M059J (cell line): ENCODE measurements at places on chromosomes 5 and 9. TPM values are rescaled to one million over a fixed set of nuclear protein-coding genes. Genes with fewer than 3 reads are reported as not detected.

GRCh38 chr5:55313870-55314617 lies 6.3 kb downstream of the MTREX start:
- no peak for DNase-seq

The CCL27 gene
- not detected in 2 replicates for total RNA-seq

DNA sequence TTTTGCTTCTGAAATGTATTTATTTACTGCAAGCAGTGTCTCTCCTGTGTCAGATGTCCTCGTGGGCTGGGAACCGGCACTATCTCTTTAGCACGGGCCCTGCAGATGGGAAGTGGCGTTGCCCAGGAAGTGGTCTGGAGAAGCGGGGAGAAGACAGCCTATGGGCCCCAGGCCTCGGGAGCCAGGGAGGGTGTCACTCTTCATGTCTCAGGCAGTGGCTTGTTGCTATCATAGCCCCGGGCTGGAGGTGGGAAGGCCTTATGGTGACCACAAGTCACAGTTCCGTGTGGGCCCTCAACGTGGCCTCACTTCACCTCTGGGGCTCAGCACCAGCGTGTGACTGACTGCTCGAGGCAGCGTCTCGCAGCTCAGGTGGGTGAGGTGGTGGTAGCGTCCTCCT lies 41.4 kb downstream of the SYK start:
- no peak for DNase-seq

The ANKRD55 gene
- total RNA-seq, result 0.17 TPM in 1 of 2 replicates, not detected in the other

DNA sequence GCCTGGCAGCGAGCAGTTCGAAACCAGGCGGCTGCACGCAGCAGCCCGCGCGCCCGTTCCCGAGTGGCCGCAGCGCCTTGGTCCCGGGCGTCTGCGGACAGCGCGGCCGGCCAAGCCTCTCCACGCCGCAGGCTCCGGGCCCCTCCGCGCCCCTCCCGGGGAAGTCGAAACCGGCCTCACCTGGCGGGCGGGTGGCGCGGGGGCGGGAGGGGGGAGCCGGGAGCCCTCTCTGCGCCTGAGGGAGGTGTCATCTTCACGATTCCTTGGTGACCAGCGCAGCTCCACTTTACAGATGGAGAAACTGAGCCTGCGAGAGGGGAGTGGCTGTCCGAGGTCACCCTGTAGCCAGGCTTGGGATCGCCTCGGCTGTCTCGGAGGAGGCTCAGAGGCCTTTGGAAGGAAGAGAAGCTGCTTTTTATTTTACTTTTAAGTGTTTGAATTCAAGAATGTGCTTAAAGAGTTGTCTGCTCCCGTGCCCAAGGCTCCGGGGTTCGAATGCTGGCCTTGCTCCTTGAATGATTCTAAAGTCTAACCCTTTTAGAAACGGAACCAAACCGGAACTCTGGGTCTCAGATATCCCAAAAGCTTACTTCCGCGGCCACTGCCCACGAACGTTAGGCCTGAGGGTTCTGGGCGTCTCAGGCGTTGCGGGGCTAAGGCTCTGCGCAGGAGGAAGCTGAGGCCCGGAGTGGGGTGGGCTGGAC lies 662 bp downstream of the SUSD3 start:
- no peak for DNase-seq

The GBGT1 gene
- 0.05 and 0.44 TPM in 2 replicates for total RNA-seq

GRCh38 chr9:72924154-72924790 lies 28.6 kb downstream of the ALDH1A1 start:
- no peak for DNase-seq

The SHC3 gene
- total RNA-seq, result 1.2 and 3.2 TPM in 2 replicates

DNA sequence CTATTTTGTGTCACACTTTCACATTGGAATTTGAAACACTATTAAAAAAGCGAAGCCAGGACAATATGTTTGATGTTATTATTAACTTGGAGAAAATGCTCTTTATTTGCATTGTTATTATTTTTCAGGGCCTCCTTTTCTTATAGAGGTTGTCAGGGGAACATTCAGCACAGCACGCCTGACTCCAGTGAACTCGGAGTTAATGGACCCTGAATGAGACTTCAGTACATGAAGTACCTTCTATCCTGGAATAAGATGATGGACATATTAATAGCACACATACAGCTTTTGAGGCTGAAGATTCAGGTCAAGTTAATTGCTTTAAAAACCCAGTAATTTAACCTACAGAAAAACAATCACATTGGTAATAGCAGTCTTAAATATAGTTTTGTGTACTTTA lies 652.9 kb downstream of the SEMA5A start:
- DNase-seq, result no peak

GRCh38 chr9:38062498-38063362 lies 6.3 kb downstream of the SHB start:
- DNase-seq, result peak; percentile 86

The FBP1 gene
- total RNA-seq, result 0.52 TPM in 1 of 2 replicates, not detected in the other

DNA sequence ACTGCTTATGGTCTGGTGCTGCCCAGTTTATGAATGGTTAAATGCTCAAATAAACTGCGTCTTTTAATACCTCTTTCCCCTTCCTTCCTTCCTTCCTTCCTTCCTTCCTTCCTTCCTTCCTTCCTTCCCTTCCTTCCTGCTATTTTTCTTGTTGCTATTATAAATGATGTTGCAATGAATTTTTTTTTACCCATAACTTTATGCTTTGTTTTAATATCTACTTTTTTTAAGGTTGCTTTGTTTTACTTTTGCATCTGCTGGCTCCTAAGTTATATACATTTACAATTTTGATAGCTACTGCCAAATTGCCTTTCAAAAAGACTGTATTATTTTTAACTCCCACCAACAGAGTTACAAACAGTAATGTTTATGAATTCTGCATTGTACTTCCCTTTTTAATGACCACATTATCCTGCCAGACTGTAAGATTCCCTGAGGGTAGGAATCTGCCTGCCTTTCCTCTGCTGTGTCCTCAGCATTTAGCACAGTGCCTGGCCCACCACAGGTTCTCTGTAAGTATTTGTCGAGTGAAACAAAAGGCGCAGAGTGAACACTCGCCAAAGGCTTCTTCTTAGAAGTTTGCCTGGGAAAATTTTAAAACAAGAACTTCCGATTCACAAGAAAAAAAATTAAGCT lies 36.9 kb downstream of the KIF4B start:
- peak; percentile 4 for DNase-seq

The MARVELD2 gene
- total RNA-seq, result 4.1 and 5.7 TPM in 2 replicates

DNA sequence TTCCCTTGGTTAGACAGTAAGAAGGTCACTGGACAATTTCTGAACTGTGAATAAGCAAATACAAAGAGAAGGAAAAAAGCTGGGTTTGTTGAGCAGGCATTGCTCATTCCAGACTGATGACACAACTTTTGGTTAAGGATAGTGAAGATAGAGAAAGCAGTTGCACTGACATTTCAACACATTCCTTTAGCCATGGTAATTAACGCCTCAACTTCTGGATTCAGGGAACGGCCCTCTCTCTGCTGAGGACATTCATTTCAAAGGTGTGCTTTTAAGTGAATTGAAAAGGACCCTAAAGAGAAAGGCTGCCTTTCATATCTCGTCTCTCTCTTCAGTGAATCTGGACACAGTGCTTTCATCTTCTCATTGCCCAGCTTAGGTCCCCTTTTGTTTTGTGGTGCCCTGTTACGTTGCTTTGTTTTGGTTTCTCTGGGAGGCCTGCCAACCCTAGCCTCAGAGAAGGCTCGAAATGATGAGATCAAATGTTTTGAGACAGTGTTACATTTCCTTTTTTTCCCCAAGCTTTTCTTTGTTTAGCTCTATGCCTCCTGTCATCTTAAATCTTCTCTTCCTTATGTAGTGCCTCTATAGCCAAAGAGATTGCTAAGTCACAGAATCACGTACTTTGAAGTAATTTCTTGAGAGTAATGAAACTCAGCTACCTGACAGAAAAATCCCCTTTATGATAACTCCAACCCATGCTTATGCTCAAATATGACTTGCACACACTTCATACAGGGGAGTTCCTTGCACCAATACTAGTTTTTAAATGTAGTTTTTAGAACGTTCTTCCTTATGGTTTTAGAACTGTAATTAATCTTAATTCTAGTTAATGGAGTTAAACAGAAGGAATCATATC lies 94.4 kb upstream of the IFNE start:
- DNase-seq, result peak; percentile 98

DNA sequence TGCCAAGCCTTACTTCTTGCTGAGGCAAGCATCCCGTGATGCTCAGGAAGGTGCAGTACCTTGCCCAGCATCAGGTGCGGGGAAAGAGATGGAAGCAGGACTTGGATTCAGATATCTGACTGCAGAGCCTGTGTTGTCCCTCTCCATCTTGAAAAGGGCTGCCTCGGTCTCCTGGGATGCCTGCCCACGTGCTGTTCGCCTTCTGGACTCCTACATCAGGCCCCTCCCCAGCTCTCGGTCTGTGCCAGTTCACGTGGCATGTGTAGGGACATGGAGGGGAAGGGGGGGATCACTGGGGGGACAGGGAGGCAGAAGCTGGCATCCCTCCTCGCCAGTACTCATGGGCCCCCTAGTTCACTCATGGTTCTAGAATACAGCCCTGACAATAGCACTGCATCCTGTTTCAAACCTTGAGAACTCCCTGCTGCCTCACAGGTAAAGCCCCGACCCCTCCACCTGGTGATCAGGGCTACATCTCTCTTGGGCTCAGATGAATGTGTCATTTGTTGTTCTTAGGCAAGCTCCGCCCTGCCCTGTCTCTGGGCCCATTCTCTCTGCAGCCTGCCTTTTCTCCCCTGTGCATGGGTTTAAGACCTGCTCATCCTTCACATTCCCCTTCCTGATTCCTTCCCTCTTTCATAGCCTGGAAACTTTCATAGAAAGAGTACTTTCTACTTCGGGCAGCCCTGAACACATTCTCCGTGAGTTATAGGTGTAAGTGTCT lies 38.9 kb upstream of the SLC25A51 start:
- DNase-seq, result no peak

The PTCD2 gene
- total RNA-seq, result 6.7 and 12.6 TPM in 2 replicates

- DNase-seq, result peak; percentile 87
These were observed 559.0 kb upstream of the DAP start for GRCh38 chr5:11319836-11320580.

GRCh38 chr5:176608937-176609723 lies 826 bp downstream of the GPRIN1 start:
- DNase-seq, result no peak

DNA sequence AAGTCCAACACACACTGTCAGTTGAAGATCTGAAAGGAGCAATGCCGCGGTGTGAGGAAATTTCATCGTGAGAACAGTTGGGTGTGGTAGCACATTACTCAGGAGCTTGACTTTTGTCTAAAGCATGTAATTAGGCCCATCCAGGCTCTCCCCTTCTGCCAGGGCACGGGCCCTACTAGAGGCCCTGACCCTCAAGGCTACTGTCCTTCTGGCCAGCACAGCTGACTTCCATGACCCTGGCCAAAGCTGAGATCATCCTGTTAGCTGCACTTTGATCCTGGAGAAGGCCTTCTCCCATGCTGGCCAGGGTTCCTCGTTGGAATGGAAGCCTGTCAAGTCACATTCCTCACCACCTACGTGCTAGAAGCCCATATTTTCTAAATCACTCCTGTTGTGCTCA lies 77.8 kb upstream of the SLC1A3 start:
- no peak for DNase-seq
